ENCODE measurements at places on chromosomes 2 and 18.

DNA sequence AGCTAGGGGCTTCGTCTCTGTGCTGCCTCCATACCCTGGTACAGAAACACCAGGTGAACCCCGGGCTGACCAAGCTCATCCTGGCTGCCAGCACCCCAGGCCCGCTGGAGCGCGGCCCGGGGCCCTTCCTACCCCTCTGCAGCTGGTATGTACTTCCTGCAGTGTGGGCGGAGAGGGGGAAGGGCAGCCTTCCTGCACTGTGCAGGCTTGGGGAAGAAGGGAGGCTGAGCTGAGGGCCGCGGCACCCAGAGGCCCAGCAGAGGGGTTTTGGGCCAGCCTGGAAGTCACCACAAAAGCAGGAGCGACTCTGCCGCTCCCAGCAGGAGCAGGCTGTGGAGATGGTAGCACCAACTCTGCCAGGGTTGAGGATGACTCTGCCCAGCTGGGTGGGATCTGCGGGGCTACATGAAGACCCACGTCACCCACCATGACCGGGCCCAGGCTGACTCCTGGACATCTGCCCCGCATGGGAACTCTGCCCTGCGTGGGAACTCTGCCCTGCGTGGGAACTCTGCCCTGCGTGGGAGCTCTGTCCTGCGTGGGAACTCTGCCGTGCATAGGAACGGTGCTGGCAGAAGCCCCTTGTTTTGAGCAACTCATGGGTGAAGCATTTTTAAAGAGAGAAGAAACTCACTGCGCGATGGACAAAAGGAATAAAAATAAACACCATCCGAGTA is 273.3 kb downstream of the NDUFA10 start:
- no peak for DNase-seq

DNA sequence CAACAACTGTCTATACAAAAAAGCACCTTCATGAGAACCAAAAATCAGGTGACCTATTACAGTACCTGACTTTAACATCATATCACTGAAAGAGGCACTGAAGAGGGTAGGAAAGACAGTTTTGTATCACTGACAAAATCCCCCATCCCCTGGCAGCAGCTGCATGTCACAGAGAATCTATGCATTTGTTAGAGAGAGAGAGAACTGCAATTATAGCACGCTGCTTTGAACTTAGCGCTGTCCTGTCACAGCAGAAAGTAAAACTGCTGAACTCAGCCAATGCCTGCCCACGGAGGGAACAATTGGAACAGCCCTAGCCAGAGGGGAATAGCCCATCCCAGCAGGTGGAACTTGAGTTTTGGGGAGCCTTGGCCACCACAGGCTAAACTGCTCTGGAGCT is 75.1 kb upstream of the NOL4 start:
- DNase-seq, result no peak

GRCh38 chr18:46424898-46425297 is 232.1 kb downstream of the LOXHD1 start:
- no peak for DNase-seq

DNA sequence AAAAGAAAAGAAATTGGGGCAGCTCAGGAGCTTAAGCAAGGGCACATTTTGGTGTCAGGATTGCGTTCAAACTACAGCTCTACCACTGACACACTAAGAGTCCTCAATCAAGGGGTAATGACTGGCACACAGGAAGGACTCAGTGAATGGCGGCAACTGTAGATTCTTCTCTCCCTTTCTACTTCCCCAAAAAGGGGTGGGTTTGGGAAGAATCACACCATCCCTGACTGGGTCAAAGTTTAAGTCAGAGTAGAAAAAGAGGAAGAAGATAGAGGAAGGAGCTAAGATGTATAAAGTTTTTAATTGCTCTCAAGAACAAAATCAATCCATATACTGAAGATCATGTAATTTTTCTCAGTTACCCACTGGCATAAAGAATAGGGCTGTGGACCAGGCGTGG is 2.6 kb downstream of the NLRC4 start:
- no peak for DNase-seq

GRCh38 chr2:112936927-112937232 is 25.9 kb downstream of the IL37 start:
- DNase-seq, result no peak

GRCh38 chr18:51716277-51716676 is 518.8 kb upstream of the MEX3C start:
- DNase-seq, result no peak

DNA sequence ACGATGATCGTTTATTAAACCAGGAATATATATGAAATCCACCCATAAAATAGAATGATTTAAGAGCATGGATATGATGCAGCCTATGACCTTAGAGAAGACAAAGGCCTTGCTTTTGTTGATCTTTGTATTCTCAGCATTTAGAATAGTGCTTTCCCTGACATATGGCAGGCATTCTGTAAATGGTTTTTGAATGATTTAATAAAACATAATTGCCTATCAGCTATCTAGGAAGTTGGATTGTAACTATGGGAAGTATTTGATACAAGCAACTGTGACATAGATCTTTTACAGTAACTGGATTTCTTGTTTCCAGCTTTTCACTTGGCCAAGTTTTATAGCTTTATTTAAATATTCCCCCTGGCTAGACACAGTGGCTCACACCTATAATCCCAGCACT is 5.1 kb upstream of the GPR155 start:
- no peak for DNase-seq

DNA sequence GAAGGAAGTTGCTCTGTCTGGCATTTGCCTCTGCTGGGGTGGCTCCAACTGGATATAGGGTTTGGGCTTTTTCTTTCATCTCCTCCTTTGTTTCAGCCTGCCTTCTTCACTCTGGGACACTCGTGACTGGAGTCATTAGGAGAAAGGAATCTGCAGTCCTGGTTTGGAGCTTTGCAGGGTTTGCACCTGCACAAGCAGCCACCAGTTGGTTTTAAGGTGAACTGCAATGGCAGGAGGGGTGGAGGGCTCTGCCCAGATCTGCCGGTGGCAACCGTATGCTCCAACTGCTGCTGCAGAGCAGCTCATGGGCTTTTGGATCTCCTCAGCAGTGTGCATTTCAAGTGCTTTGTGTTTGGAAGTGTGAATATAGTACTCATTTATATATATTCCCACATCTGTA is 131.3 kb upstream of the MGAT5 start:
- no peak for DNase-seq

GRCh38 chr2:54646170-54646927 is 77.1 kb upstream of the EML6 start:
- DNase-seq, result no peak

GRCh38 chr2:237697586-237698357 is 70.4 kb downstream of the LRRFIP1 start:
- no peak for DNase-seq

- DNase-seq, result no peak
These were observed 9.8 kb upstream of the AGXT start for GRCh38 chr2:240858871-240859270.

DNA sequence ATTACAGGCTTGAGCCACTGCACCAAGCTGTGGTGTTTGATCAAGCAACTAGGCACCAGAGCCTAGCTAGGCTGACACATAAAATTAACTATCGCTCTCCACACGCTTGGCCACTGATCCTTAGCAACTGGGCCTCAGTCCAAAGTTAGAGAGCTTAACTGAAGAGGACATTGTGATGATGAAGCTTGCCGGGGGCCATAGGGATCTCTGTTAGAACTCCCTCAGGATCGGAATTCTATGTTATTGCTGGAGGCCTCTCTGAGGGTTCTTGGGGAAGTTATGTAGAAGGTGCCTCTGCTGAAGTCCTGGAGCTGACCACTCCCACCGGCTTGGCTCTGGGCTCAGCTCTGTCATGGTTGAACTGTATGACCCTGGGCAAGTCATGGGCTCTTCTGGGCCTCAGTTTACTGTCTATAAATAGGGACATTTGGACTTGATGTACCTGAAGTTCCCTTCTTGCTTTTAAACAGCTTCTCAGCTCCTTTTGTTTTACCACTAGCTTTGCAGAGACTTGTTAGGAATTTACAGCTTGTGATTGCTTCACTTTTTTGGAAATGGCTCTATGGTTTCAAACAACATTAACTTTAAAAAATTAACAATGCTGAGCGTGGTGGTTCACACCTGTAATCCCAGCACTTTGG is 44.1 kb downstream of the GATA6 start:
- DNase-seq, result no peak

- no peak for DNase-seq
These were observed 48.3 kb upstream of the LAMA1 start for GRCh38 chr18:7165846-7166393.

DNA sequence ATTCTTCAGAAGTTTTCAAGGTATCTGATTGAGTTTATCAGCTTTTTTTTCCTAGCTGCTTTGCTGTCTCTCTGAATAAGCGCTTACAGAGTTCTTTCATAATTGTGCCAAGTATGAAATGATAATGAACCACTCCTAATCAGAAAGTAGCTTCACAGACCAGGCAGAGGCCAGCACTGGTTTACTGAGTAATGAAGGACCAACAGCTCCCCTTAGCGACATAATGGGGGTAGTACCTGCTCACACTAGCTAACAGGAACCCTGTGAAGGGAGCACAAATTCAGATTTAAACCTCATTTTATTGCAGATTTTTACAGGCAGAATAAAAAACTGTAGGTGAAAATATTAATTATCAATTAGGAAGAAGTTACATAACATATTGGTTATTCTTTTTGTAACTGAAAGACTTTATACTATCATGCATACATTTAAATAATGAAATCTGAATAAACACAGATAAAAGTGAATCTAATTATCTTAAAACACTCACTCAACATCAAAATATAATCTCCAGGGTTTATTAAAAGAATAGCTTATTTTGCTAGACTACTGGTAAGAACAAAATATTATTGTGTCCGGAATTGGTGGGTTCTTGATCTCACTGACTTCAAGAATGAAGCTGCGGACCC is 53.7 kb upstream of the LRRC30 start:
- no peak for DNase-seq

DNA sequence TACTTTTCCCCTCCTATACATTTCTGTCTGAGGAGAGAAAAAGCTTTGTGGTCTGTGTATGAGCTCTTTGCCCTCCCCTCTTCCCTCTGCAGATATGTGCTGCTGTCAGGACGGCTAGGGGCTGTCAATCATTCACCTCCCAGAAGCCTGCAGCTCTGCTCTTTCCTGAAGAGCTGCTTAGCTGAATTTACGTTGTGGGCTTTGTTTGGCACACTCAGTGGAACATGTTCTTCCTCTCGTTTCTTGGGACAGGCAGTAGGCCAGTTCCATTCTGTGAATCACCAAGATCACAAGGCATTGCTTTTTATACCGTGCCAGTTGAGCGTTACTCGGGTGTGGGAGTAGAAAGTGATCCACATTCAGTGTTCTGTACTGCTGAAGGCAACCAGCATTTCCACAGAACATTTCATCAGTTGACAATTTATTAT is 136.7 kb downstream of the LAMA3 start:
- no peak for DNase-seq

DNA sequence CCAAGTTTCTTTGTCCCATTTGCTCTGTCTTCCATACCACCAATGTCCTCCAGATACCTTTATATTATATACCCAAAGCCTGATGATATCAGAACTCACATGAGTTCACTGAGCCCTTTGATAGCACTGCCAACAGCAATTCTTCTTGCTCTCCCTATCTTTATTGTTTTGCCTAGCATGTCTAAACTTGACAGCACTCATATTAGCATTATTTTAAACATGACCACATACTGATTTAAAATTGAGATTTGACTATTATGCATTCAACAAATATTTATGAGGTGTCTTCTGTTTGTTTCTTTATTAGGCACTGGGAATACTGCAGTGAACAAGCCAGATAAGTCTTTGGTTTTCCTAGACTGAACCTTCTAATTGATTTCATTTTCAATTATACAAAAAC is 587.3 kb upstream of the GCFC2 start:
- no peak for DNase-seq

GRCh38 chr2:97750017-97750416 is 36.6 kb downstream of the ZAP70 start:
- no peak for DNase-seq

- no peak for DNase-seq
These were observed 184.1 kb upstream of the GLI2 start for GRCh38 chr2:120551522-120551921.

DNA sequence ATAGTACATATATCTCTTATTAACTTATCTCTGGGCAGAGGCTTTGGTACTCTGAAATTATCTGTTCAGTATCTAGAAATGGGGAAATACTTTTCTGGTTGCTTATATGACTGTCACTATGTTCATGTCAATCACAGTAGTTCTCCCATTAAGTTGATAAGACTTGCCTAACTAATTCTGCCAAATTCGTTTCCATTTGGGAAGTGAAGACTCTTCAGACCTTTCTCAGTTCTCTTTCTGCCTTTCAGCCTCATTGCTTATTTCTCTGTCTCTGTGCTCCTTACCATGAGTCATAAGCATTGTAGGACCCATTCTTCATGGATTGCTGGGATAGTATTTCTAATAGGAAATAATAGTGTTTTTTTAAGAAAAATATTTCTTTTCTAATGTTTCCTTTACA is 113.5 kb downstream of the PHLPP1 start:
- no peak for DNase-seq

GRCh38 chr18:10226971-10227370 is 227.5 kb upstream of the APCDD1 start:
- DNase-seq, result no peak

GRCh38 chr18:79379251-79379905 is 16.4 kb upstream of the NFATC1 start:
- no peak for DNase-seq

DNA sequence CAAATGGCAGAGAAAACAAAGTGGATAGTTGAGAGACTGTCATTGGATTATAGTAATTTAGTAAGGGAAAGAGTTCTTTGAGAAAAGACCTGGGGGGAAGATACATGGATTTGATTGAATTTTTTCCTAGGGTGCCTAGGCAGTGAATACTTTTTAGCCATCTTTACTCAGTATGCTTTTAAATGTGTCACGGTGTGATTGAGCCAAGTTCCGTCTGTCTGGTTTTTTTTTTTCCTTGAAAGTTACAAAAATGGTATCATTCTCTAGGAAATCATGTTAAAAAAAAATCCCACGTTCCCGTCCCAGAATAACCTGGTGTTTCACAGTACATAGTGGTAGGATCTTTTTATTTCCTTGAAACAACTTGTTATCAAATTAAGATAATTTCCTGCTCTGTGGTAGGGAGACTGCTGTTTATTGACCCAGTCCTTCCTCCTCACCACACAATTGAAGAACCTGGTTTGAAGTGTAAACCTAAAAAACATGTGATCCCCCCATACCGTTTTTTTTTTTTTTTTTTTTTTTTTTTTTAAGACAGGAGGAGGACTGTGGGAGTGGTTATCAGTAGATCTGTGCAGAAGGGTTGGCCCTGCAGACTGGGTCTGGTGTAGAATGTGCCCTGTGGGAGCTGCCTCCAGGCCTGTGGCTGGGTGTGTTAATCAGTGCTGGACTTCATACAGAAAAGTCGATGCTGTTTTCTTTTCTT is 55.1 kb downstream of the DGKD start:
- DNase-seq, result peak; percentile 22

GRCh38 chr2:218398437-218399390 is 954 bp upstream of the CTDSP1 start:
- DNase-seq, result no peak
